ENCODE measurements at places on chromosomes 11 and 22.

- DNase-seq: no peak
Measured at GRCh38 chr11:15742626-15743519, 613.5 kb downstream of the SOX6 start.

- DNase-seq: no peak
Measured at GRCh38 chr11:12761029-12761428, 86.8 kb downstream of the TEAD1 start.

- no peak for DNase-seq
Measured at GRCh38 chr11:44684859-44685281, 41.9 kb upstream of the TSPAN18 start.

DNA sequence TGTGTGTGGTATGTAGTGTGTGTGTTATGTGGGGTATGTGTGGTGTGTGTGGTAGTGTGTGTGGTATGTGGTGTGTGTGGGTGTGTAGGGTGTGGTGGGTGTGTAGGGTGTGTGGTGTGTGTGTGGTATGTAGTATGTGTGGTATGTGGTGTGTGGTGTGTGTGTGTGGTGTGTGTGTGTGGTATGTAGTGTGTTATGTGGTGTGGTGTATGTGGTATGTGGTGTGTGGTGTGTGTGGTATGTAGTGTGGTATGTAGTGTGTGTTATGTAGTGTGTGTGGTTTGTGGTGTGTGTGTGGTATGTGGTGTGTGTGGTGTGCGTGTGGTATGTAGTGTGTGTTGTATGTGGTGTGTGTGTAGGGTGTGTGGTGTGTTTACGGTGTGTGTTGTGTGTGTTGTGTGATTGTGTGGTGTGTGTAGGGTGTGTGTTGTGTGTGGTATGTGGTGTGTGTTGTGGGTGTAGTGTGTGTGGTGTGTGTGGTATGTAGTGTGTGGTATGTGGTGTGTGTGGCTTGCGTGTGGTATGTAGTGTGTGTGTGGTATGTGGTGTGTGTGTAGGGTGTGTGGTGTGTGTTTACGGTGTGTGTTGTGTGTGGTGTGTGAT is 4.2 kb upstream of the PPP6R2 start:
- DNase-seq: no peak

GRCh38 chr11:47620836-47621378 is 21.5 kb downstream of the MTCH2 start:
- no peak for DNase-seq

GRCh38 chr11:78351193-78351592 is 66.4 kb downstream of the GAB2 start:
- no peak for DNase-seq

GRCh38 chr11:63142459-63142858 is 1.6 kb downstream of the SLC22A24 start:
- DNase-seq: no peak

DNA sequence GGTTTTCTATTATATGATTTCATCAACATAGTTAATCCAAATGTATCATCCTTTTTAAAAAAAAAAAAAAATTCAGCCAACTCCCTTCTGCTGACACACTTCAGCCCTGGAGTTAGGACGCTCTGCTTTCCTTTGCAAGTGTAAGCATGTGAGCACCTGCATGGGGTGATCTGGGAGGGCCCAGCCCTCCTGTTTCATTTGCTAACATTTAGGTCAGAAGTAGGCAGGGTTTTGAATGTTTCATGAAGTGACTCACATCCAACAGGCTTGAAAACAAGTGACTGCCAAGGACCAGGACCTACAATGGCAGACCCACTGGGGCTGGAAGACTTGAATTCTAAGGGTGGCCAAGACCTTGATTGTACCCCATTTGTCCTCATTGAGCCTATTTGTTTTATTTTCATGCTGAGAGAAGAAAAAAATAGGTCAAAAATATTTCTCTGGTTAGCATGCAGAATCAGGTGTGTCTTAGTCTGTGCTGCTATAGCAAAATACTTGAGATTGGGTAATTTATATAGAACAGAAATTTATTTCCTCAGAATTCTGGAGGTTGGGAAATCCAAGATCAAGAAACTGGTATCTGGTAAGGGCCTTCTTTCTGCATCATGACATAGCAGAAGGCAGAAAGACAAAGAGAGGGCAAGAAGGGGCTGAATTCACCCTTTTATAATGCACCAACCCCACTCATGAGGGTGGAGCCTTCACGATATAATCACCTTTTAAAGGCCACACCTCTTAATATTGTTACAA is 137.6 kb downstream of the CD44 start:
- DNase-seq: peak; percentile 75

- no peak for DNase-seq
Measured at GRCh38 chr11:102572554-102573220, 42.1 kb upstream of the MMP7 start.

- peak; percentile 84 for DNase-seq
Measured at GRCh38 chr22:38176170-38176741, 5.4 kb downstream of the PLA2G6 start.

DNA sequence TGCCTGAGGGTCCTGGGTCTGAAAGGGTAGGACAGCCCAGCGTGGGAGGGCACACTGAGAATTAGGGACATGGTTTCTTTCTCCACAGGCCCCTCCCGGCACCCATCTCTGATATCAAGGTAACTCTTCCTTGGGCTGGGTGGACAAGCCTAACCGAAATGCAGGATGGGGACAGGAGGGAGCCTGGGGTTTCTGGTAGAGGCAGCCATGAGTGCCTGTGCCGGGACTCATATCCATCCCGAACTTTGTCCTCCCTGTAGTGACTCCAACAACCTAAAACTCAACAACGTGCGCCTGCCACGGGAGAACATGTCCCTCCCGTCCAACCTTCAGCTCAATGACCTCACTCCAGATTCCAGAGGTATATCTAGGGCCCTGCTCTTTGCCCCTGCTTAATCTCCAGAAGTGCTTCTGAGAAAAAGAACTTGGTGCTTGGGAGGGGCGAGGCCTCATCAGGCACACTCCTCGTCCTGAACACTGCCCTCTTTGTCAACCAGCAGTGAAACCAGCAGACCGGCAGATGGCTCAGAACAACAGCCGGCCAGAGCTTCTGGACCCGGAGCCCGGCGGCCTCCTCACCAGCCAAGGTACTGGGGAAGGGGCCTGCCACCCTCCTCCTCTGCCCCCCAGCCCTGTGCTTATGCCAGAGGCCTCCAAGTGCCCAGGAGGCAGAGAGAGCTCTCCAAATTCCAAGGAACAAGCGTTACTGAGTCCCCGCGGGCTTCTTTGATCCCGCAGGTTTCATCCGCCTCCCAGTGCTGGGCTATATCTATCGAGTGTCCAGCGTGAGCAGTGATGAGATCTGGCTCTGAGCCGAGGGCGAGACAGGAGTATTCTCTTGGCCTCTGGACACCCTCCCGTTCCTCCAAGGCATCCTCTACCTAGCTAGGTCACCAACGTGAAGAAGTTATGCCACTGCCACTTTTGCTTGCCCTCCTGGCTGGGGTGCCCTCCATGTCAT is 3.1 kb downstream of the TMEM25 start:
- no peak for DNase-seq

DNA sequence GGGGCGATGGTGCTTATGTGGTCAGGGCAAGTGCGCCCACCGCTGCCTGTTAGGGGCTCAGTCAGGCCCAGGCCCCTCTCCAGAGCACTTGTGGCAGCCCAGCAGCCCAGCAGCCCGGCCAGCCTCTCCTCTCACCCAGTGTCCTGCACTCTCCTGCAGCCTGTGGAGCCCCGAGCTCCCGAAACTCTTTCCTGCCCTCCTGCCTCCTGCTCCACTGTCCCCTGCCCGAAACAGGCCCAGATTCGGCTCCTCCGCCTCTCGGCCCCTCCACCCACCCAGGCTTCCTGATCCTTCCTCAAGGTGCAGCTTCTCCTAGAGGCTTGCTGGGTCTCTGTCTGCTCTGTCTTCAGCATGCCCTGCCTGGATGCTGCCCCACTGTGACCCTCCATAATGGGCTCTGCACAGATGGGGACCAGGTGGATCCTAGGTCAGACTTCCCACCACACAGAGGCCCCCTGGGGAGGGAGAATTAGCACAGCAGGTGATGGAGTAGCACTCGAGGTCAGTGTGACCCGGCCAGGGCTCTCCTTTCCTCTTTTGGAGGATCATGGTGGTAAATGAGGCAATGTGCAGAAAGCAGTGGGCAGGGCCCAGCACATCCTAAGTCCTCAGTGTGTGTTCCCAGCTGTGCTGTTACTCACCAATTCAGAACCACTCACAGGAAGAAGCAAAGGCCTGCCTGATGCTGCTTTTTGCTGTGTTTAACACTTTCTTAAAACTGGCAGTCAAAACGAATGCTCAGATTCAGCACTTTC is 18.6 kb upstream of the NAP1L4 start:
- no peak for DNase-seq

DNA sequence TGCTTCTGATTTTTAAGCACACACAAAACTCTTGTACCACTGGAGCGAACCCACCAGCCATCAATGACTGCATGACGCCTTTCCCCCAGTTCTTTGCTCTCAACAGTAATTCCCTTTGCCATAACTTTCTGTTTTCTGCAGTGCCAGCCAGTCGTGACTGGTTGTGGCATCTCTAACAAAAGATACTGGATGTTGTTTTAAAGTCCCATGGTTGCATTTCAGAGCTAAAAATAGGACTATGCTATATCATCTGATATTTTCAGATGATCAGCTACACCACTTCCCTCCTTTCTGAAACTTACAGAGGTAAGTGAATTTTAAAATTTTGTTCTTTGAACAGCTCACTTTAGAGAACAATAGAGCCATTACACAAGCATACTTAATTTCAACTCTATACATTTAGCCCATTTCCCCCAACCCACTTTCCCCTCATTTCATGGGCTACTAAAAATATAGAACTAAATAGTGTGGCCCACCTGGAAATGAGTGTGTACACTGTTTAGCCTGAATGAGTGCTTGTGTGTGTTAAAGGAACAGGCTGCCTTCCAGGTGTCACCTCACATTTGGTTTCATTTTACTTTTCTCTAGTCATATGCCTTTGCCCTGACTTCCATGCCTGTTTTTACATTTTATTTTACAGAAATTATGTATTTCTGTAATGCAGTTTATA is 136.9 kb upstream of the ZC3H12C start:
- DNase-seq: no peak

DNA sequence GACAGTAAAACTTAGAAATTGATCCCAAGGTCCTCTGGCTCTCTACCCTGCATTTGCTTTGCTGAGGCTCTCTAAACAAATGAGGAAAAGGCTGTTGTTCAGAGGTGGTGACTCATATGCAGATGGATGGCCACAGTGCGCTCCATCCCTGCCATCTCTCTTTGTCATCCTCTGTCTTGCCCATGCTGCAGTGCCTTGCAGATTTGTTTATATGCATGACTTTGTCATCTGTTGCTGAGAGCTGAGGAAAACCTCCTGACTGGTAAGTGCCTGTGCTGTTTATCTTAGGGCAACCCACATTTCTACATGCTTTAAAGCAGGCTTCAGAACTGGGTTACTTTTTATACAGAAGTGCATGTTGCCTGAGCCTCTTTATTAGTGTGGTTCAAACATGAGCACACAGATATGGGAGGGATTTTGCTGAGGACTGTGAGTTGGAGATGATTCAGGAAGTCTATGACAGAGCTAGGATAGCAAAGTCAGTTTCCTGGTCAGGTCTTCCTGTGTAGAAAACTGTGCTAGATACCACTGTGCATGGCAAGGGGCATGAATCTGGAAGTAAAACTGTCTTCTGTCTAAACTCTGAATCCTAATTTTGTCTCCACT is 57.4 kb downstream of the JAM3 start:
- DNase-seq: no peak

Data from upper lobe of left lung (tissue), 6 donors.